ENCODE measurements at places on chromosomes 4 and X.

GRCh38 chrX:104310657-104311254, 56.0 kb upstream of the ESX1 start:
- no peak for DNase-seq

DNA sequence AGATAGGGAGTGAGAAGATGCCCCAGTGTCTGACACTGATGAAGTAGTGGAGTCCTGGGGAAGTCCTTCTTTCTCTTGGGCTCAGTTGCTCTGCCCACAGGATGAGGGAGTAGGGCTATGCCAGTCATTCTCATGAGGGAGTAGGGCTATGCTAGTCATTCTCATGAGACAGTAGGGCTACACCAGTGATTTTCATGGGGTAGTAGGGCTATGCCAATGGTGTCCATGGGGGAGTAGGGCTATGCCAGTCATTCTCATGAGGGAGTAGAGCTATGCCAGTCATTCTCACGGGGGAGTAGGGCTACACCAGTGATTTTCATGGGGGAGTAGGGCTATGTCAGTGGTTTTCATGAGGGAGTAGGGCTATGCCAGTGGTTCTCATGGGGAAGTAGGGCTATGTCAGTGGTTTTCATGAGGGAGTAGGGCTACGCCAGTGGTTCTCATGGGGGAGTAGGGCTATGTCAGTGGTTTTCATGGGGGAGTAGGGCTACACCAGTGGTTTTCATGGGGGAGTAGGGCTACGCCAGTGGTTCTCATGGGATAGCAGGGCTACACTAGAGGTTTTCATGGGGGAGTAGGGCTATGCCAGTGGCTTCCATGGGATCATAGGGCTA, 43.3 kb upstream of the SOD3 start:
- DNase-seq: no peak

- no peak for DNase-seq
These were observed 93.6 kb downstream of the AFF2 start for GRCh38 chrX:148593987-148594386.

- no peak for DNase-seq
These were observed 93.6 kb downstream of the HHIP start for GRCh38 chr4:144739511-144740033.

DNA sequence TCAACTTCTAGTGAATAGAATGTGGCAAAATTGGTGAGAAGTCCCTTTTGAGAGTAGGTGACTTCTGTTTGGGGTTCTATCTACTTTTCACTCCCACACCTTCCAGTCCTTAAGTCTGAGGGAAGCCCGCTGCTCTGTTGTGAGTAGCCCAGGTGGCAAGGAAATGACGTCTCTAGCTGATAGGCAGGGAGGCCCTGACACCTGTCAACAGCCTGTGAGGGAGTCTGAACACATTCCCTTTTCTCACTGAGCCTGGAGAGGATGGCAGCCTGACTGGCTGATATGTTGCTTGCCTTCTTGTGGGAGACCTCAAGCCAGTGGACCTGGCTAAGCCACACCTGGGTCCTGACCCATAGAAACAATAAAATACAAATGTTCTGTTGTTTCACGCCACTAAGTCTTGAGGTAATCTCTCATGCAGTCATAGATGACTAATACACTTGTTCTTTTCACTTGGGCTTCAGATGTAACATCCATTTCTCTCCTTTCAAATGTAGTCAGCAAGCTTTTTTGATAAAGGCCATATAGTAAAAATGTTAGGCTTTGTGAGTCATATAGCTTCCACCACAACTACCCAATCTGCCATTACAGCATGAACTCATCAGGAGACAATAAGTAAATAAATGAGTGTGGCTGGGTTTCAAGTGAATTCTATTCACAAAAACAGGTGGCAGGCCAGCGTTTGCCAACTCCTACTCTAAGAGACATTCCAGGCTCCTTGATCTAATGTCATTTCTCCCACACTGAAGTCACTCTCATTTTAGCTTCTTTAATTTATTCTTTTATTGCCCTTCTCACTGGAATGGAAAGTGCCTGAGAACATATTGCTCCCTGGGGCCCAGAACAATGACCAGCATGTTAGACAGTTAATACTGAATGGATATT, 265.1 kb upstream of the MAD2L1 start:
- DNase-seq: peak; percentile 71

DNA sequence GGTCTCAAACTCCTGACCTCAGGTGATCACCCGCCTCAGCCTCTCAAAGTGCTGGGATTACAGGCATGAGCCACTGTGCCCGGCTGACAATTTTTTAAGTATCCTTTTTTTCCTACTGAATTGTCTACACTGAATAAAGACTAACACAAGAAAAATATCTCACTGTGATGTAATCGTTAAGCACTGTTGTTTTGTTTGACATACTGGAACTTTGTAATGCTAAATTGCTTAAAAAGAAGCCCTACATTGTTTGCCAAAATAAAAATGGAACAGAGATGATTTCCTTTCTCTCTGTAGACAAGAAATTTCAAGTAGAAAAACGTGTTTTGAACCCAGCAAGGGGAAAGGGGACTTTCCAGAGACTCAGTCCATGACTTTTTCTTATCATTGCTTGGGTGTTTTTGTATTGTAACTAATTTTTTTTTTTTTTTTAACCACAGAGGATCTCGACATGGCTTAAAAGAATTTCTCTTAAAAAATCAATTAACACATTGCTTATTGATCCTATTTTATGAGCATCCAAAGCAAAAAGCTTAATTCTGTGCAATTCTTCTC, 74.9 kb downstream of the TMEM156 start:
- DNase-seq: peak; percentile 49
